ENCODE measurements at places on chromosomes 11 and 22.

GRCh38 chr11:8036986-8037385, 44.0 kb upstream of the TUB start:
- DNase-seq = no peak

GRCh38 chr11:95516786-95517185, 272.8 kb downstream of the FAM76B start:
- peak; percentile 64 for DNase-seq

- no peak for DNase-seq
Measured at GRCh38 chr22:41368543-41369423, 13.0 kb upstream of the TEF start.

GRCh38 chr11:120147094-120147949, 9.4 kb upstream of the TRIM29 start:
- DNase-seq = no peak

DNA sequence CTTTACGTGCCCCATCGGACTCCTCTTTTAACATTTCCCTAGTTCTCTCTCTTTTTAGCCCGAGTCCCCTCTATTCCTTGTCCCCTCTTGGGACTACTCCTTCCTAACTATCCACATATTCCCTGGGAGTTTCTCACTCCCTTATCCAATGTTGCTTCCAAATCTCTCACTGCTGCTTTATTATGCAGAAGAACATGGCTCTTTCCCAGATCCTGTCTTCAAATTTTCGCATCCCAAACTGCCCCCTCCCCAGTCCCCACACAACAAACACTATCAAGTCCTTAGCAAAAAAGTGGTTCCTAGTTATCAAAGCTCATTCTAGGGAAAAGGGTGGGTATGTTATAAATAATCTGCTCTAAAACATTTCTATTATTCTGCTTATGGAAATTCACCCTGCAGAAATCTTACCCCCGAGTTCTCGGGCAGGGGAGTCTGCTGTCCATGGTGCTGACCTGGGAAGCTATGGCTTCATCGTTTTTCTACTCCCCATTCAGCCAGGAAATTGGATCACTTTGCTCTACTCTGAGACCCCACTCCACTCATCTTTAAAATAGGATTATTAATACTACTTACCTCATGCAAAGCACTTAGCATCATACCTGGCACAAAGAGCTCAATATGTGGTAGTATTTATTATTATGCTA, 393.5 kb downstream of the BUD13 start:
- DNase-seq = peak; percentile 20

GRCh38 chr22:17172029-17172833, 13.2 kb upstream of the HDHD5 start:
- DNase-seq = no peak

GRCh38 chr11:78339945-78340344, 77.7 kb downstream of the GAB2 start:
- DNase-seq = no peak

DNA sequence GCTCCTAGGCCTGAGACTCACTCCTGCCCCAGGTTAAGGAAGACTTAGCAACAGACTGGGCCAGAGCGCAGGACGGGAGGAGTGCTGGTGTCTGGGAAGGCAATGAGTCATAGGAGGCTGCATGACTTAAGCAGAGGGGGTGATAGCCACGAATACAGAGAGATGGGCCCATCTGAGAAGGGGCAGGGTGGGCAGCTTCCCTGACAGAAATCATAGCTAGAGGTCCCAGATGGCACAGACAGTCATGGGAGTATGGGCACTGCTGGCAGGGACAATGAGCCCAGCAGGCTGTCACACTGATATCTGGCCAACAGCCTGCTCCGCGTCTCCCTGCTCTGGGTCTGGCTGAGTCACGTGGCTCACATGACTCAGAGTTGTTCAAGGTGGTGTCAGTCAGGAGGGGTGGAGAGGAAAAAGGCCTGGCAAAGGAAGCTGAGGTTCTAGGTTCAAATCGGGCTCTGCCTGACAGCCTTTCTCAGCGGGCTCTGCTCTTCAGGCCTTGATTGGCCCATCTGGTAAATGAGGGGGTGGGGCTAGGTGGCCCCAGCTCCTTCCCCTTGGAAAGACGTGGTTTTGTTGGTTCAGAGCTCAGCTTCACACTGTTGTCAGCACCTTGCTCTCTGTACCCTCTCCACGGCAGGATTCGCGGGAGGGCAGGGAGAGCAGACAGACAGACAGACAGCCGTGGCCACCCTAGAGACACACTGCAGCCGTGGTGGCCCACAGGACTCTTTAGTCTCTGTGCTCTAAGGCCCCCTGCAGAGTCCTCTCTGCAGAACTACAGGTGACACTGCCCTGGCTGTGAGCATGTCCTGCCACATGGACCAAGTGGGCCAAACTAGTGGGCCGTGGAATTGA, 47.8 kb downstream of the DBX1 start:
- peak; percentile 94 for DNase-seq

- no peak for DNase-seq
Measured at GRCh38 chr11:370070-370941, 1.0 kb downstream of the B4GALNT4 start.

DNA sequence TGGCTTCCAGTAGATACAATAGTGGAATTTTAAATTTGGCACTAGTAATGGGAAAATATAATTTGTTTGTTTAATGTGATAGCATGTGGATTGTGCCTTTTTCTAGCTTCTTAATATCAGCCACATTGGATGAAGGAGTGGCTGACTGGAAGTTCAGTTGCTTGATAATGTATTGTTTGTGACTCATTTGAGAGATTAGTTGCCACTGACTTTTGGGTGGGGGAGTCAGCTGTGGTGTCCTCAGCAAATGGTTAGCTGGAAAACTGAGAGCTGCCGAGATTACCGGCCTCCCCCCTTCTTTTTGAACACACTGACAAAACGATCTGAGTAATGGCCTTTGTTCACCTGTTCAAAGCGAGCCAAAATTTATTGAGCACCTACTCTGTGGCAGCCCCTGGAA, 5.5 kb downstream of the JAM3 start:
- DNase-seq = peak; percentile 28

- DNase-seq = peak; percentile 48
Measured at GRCh38 chr22:37848587-37849088, 581 bp upstream of the EIF3L start.

DNA sequence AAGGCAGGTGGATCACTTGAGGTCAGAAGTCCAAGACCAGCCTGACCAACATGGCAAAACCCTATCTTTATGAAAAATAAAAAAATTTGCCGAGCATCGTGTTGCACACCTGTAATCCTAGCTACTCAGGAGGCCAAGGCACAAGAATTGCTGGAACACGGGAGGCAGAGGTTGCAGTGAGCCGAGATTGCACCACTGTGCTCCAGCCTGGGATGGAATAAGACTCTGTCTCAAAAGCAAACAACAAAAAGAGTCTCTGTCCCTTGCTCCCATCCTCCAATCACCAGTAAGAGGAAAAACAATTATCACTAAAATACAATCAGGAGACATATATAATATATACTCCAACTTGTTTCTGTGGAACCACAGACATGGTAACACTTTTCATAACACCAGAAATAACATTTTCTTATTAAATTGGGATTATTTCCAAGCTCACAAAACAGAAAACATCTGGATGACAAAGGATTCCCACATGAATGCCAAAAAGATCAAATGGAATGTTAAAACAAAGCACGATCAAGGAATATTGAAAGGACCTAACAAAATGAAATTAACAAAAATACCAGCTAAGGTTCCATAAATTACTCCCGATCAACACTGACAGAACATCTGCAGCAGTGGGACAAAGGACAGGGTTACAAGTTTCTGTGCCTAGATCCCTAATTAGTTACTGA, 15.2 kb downstream of the FCHSD2 start:
- no peak for DNase-seq

- no peak for DNase-seq
Measured at GRCh38 chr11:99814021-99814420, 793.3 kb downstream of the CNTN5 start.

DNA sequence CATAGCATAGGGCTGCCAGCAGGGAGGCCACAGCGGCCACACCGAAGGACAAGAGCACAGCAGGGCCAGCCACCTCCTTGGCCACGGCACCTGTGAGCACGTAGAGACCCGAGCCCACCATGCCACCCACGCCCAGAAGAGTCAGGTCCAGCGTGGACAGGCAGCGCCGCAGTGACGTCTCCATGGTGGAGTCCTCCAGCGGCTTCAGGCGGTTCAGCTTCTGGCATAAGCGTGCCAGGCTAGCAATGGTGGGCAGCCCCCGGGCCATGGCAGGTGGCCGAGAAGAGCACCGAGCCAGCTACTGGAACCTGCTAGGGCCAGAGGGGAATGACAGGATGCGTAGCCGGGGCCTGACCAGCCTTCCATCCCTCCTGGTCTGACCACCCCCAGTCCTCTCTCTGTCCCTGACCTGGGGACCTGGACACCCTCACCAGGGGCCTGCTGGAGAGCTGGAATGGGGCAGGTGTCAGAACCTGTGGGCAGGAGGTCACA, 770 bp downstream of the SLC7A4 start:
- DNase-seq = no peak

- DNase-seq = no peak
Measured at GRCh38 chr11:119034813-119035212, 4.1 kb upstream of the SLC37A4 start.

DNA sequence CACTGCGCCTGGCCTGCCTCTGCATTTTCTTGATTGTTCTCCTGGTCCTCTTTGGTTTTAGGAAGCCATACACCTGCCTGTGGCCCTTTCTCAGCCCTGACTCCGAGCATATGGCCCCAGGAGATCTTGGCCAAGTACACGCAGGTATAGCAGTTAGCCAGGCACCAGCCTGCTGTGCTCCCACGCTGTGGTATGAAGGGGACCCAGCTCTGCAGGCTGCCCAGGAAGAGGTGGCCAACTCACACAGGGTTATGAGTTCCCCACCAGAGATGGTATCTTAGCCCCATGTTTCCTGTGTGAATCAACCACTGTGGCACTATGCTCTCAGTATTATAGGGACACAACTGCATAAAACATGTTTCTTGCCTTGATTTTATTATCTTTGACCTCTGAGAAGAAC, 31.1 kb downstream of the SGSM3 start:
- no peak for DNase-seq

DNA sequence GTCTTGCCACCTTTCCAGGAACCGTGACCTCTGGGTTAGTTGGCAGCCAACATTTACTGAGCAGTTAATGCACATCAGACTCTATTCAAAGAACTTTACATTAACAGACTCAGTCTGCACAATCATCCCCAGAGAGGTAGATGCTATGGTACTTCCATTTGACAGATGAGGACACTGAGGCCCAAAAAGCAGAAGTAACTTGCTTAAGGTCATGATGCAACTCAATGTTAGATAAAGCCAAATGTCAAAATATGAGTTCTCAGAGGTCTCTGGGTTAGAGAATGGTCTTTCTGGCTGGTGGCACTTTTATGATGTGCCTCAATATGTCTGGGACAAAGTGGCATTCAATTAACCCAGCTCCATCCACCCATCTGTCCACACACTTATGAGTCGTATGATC, 450.0 kb downstream of the MIAT start:
- DNase-seq = no peak

- DNase-seq = peak; percentile 6
Measured at GRCh38 chr11:64536396-64536941, 54.6 kb upstream of the SLC22A12 start.

DNA sequence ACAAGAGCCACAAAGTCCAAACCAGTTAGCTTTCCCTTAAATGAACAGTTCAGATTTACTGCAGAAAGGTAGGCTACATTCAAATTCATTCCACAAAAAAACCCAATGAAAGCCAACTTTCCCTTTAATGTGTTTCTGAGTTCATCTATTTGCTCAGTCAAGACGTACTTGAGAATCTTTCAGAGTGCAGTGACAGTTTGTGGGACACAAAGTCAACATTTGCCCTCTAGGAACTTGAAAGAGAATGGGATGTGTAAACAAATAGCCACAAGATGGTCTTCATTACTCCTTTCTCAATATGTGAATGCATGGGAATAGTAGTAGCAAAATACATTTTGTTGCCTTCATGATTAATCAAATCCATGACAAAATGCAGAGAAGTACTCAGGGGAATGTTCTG, 15.8 kb downstream of the RTCB start:
- no peak for DNase-seq

DNA sequence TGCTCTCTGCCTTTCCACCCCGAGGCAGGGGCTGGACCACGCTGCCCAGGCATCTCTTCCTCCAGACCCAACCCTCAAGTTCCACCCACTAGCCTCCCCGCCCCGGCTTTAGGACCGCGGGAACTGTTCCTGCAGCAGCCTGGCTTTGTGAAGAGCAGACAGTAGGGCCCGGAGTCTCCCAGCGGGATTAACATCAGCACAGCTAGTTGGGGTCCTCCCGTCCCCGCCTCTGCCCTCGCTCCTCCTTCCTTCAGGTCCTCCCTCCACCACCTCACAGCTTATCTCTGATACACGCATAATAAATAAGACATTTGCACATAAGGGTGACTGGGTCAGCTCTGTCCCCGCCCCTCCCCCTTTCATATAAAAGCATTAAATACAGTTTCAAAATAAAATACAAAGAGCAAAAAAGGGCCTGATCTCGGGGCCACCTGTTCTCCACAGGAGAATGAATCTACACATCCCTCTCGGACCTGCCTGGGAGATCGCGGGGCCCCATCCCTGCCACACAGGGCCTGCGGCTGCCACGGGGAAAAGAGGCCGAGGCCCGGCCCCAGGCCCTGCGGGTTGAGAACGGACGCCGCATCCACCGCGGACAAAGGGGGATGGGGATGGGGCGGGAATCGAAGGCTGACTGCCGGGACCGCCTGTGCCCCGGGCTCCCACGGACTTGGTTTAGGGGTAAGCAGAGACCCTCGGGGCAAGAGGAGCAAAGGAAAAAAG, 6.5 kb downstream of the ZFTA start:
- no peak for DNase-seq

GRCh38 chr11:86914865-86915519, 40.2 kb downstream of the FZD4 start:
- no peak for DNase-seq

GRCh38 chr11:103077554-103077953, 14.4 kb downstream of the DCUN1D5 start:
- DNase-seq = no peak

DNA sequence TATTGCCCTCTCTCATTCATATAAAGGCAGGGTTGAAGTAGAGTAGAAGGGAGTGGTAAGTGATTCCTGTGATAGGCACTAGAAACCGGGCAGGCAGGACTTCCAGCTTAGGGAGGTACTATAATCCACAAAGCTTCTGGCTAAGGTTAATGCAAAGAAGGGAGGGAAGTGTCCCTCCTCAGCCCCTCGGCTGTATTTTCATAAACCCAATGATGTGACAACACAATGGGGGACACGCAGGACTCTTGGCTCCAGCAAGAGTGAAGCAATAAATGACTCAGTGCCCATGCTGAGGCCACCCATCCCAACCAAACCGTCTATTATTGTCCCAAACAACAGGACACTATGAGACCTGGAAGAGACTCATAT, 90.7 kb downstream of the ETS1 start:
- no peak for DNase-seq

- no peak for DNase-seq
Measured at GRCh38 chr11:11510939-11511338, 110.9 kb downstream of the GALNT18 start.
